ENCODE measurements at places on chromosomes 13 and 19. TPM values are rescaled to one million over a fixed set of nuclear protein-coding genes. Genes with fewer than 3 reads are reported as not detected.

GRCh38 chr13:103272770-103273169 is 206.6 kb upstream of the SLC10A2 start:
- no peak for DNase-seq

DNA sequence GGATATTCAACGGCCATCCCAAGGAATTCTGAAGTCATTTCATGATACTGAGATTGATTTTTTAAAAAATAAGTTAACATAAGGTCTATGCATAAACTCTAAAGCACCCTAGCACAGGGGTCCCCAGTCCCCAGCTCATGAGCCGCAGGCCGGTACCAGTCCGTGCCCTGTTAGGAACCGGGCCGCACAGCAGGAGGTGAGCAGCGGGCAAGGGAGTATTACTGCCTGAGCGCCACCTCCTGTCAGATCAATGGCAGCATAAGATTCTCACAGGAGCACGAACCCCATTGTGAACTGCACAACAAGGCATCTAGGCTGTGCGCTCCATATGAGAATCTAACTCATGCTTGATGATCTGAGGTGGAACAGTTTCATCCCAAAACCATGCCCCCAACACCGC is 31.0 kb downstream of the RCBTB1 start:
- DNase-seq = no peak

- DNase-seq = peak; percentile 29
These were observed 4.3 kb downstream of the FAAP24 start for GRCh38 chr19:32976223-32976805.

GRCh38 chr13:24035411-24035810 is 125.1 kb upstream of the SPATA13 start:
- no peak for DNase-seq

DNA sequence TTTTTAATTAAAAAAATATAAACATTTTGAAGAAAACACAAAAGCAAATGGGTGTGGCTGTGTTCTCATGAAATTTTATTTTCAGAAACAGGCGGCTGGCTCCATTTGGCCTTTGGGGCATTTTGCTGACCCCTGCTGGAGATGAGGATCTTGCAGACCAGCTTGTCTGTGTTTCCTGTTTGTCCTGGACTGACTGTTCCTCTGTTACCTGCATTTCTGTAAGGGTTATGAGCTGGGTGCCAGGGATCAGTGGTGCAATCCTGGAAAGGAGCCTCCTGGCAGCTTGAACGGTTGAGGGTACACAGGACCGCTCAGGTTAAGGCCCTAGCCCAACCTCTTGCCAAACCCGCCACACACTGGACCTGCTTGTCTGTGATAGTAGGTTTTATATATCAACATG is 49.9 kb downstream of the ZNF787 start:
- no peak for DNase-seq

GRCh38 chr19:8302357-8302691 is 5.8 kb downstream of the CD320 start:
- no peak for DNase-seq

DNA sequence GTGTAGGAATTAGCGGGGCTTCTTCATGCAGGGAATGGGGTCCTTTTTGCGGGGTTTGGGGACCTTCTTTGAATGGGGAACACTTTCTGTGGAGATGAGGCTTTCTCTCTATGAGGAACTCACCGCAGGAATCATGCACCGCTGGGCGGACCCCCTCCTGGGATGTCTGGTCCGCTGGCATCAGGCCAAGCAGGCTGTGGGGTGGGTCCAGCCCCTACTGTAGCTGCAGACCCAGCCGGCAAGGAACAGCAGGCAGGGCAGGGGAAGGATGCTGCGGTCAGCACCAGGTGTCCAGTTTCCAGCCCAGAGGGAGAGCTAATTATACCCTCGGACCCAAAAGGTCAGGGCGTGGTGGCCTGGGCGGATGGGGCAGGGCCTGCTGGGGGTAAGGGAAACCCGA is 1.8 kb downstream of the MYBPC2 start:
- DNase-seq = no peak

DNA sequence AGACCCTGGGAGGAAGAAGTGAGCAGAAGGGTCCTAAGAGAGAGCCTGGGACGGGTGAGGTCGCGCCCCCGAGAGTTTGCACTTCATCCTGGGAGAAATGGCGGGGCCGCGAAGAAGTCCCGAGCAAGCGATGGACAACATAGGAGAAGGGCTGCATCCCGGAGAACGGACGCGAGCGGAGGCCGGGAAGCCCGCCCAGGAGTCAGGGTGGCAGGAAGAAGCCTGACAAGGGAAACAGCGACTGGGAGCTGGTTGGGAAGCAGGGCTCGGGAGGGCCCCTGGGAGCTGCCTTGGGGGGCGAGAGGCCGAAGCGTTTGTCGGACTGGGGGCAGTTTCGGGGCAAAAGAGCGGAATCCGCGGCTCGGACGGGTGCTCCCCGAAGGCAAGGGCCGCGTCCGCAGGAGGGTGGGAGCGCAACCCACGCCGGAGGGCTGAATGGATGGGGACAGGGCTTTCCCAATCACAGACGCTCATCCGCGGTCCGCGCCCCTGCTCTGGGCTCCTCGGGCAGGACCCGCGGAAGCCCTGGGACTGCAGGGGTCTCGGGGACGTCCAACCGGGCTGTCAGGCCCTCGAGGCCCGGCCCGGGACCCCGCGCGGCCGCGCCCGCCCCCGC is 469 bp downstream of the ABHD17A start:
- DNase-seq = no peak

DNA sequence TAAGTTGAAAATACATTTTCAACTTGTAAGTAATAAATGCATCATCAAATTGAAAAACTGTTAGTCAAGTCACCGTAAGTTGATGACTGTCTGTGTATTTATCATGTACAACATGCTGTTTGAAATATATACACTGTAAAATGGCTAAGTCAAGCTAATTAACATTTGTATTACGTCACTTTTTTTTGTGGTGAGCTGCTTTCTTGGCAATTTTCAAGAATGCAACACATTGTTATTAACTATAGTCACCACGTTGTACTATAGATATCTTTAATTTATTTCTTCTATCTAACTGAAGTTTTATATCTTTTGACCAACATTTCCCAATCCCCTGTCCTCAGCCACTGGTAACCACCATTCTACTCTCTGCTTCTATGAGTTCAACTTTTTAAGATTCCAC is 57.0 kb downstream of the RBM26 start:
- no peak for DNase-seq

GRCh38 chr13:79786176-79786575 is 305.2 kb downstream of the NDFIP2 start:
- DNase-seq = no peak

DNA sequence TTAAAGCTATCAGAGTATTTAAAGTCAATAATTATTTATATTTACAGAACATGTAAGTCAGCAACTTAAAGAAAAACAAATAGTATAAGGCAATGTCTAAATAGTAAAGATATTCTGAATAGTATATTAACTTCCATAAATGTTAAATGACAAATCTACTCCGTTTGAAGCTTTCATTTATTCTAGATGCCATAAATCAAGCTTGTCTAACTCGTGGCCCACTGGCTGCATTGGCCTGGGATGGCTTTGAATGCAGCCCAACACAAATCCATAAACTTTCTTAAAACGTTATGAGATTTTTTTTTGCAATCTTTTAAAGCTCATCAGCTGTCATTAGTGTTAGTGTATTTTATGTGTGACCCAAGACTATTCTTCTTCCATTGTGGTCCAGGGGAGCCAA is 1117.1 kb upstream of the PCDH9 start:
- DNase-seq = no peak

DNA sequence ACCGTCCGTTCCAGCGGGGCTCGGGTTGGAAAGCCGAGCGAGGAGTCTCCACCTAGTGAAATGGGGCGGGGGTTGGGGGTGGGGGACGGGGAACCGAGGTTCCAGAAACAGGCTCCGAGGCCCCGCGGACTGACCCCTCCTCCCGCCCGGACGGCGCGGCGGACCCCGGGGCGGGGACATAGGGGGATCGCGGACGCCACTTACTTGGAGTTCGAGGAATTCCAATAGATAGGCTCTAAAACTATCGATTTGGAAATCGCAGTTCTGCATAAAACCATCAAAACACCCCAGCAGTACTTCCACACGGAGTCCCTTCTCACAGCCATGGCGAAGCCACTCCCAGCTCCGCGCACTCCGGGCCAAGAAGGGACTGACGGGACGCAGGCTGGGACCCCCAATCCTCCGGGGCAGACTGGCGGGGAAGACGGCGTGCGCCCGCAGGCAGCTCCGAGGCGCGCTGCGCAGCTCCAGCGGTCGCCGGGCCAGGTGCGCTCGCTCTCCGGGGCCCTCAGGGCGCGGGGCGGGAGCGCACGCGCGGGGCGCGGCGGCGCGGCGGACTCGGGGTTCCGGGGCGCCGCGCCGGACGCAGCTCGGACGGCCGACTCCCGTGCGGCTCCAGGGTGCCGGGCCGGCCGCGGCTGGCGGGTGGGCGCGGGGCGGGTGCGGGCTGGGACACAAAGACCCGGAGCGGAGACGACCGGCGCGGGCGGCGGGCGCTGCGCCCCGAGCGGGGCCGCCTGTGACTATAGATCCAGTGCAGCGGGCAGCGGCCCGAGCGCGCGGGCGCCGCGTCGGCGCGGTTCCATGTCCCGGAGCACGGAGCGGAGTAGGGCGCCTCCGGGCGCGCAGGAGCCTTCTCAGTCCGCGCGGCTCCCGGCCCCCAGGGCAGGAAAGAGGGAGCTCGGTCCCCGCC is 567 bp downstream of the EFNB2 start:
- DNase-seq = no peak

DNA sequence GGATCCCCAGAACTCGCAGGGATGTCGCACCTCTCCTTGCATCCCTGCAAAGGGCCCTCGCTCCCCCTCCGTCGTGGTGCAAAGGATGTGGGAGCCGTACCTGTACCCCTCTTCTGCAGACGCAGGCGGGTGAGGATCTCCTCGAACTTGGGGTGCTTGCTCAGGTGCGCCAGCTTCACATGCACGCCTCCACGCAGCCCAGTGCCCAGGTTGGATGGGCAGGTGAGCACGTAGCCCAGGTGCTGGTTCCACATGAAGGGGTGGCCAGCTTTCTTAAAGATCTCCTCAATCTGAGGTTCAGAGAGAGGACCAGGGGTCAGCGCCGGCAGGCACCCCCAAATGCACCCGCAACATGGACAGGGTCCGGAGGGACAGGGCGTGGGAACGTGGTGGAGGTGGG is 15.3 kb downstream of the CKM start:
- no peak for DNase-seq

DNA sequence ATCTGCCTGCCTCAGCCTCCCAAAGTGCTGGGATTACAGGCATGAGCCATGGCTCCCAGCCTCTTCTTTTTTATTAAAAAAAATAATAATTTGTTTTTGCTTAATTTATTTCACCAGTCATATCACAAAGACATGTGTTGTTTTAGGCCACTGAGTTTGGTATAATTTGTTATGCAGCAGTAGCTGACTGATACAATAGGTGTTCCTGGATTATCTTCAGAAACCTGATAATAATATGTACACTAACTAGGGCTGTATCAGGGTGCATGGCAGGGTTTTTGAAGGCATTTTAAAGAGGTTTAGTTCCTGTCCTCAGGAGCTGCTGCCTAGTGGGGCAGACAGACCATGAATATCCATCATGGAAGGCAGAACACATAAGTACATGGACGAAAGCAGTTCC is 9.5 kb upstream of the CSNK1G2 start:
- no peak for DNase-seq

DNA sequence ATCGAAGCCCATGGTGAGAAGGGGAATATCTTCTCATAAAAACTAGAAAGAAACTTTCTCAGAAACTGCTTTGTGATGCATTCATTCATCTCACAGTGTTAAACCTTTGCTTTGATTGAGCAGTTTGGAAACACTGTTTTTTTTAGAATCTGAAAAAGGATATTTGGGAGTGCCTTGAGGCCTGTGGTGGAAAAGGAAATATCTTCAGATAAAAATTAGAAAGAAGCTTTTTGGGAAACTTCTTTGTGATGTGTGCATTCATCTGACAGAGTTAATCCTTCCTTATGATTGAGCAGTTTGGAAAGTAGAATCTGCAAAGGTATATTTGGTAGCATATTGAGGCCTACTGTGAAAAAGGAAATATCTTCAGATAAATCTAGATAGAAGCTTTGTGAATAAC is 1594.9 kb downstream of the UQCRFS1 start:
- no peak for DNase-seq

- DNase-seq = no peak
These were observed 616.5 kb downstream of the GPC6 start for GRCh38 chr13:93843082-93843481.

DNA sequence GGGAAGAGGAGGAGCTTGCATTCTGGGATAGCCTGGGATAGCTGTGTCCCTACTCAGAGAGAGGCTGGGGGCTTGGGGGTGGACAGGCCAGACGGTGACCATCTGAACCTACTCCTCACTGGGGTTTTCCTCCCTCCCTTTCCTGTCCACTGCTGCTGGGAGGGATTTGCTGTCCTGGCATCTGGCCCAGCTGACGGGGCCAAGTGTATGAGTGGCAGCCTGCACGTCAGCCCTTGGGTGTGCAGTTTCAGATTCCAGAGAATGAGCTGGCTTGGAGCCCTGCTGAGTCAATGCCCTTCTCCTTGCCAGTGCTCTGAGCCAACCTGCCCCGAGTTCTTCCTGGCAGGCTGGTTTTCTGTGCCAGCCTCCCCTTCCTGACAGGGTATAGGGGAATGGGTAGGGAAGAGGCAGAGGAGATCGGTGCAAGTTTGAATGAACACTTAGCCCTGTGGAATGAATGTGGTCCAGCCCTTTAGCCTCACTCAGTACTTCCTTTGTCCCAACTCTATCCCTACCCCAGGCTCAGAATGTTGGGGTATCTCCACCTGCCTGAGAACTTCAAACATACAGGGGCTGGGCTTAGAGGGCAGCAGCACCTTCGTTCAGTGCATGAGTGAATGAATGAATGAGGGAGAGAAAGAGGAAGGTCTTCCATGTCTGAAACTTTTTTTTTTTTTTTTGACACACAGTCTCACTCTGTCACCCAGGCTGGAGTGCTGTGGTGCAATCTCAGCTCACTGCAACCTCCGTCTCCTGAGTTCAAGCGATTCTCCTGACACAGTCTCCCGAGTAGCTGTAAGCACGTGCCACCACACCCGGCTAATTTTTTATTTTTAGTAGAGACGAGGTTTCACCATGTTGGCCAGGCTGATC is 1.8 kb upstream of the ANGPTL4 start:
- no peak for DNase-seq

GRCh38 chr13:20553311-20553710 is 13.6 kb upstream of the IFT88 start:
- no peak for DNase-seq

GRCh38 chr19:35249146-35249847 is 495 bp downstream of the LSR start:
- DNase-seq = no peak

DNA sequence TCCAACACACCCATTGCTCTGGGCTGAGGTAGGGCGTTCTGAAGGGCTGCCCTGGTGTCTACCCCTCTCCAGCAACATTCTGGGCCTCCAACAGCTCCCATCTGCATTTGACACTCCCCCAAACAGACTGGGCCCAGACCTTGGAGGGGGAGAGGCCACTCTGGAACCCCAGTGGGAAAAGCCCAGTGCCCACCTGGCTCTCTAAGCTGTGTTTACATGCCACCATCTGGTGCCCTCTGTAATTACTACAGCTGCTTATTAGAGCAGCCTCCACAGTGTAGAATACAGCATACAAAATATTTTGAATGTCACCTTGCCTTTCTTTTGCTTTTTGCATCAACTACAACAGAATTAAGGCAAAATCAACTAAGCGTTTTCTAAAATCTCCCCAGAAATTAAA is 35.8 kb upstream of the TM9SF2 start:
- DNase-seq = no peak

Gene CEACAM16
- not detected for polyA plus RNA-seq

Gene ZNF726
- 15.0 TPM for polyA plus RNA-seq

Gene KHSRP
- polyA plus RNA-seq = 288 TPM

Gene ZNF160
- 29.1 TPM for polyA plus RNA-seq

Gene C13orf46
- polyA plus RNA-seq = 0.21 TPM

Gene CPT1C
- 22.8 TPM for polyA plus RNA-seq

Gene CEACAM19
- 27.2 TPM for polyA plus RNA-seq

Gene VWA8
- 21.7 TPM for polyA plus RNA-seq

Gene ANGPTL4
- 3.2 TPM for polyA plus RNA-seq

Gene CHST8
- 0.20 TPM for polyA plus RNA-seq

Gene VSIG10L
- 4.7 TPM for polyA plus RNA-seq

Measured in left renal pelvis (tissue), 4 donors.